ENCODE measurements at places on chromosomes 5 and 9.
A peak's percentile ranks its signal among the peaks of the same experiment; 100 is the strongest.

GRCh38 chr5:160105686-160106360 lies 13.4 kb downstream of the PWWP2A start:
- no peak for DNase-seq

GRCh38 chr5:56686337-56687195 lies 128.8 kb upstream of the MAP3K1 start:
- DNase-seq: no peak

DNA sequence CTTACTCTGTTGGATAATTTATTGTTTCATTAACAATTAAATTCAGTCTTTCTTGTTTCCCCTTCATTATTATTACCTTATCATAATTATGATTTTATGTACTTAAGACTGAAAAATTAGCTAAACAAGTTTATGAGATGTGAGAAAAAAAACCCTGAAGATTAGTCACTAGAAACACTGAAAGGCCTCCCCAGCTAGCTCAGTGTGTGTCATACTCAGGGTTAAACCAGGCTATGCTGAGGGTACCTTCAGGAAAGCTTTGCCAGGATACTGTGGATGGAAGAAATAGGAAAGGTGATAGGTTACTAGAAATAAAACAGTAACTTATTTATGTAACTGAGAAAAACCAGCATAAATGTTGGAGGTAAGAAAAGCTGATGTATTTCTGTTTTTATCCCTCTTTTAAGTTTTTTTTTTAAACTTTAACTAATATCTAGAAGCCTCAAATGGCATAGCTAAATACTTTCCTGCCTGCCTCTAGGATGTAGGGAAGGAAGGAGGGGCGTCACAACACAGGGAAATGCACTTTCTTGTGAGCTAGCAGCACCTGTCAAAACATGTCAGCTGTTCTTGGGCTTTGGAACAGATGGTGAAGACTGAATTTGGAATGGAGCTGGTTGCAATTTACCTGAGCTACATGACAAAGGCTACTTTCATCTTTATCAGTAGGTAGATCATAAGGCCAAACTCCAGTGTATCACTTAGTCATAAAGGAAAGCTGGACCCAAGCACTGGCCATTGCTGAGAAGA lies 24.2 kb downstream of the NMRK1 start:
- DNase-seq: no peak

GRCh38 chr9:129639034-129639630 lies 2.8 kb downstream of the ASB6 start:
- no peak for DNase-seq

DNA sequence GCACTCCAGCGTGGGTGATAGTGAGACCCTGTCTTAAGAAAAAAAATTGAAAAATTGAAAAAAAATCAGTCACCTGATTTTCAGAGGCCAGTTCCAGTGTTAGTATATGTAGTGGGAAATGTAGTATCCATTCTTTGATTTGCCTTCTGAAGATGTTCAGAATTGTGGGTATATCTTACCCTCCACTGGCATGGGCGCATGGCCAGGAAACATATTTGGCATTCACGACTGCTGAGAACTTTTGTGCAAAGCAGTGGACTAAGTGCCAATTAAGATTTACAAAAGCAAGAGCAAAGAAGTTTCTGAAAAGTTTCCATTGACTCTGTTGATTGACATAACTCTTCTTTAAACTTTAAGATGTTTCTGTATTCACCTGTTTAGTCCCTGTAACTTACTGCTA lies 2.4 kb downstream of the CAVIN4 start:
- no peak for DNase-seq

DNA sequence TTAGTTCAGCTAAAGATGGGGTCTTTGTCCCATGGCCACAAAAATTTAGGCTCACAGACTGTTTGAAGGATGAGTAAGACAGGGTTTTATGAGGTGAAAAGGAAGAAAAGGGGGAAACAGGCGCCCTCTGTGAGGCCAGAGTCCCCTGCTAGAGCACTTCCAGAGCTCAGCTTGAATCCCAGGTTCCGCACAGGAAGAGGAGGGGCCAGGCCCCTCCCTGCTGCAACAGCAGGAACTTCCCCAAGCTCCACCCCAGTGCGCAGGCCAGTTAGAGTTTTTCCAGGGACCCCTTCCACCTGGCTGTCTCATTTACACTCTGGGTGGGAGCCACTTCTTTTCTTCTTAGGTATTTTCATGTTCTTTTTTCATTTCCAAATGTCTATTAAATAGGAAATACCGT lies 480.8 kb downstream of the PSAT1 start:
- no peak for DNase-seq

GRCh38 chr9:127035423-127035822 lies 87.0 kb downstream of the ANGPTL2 start:
- DNase-seq: no peak

DNA sequence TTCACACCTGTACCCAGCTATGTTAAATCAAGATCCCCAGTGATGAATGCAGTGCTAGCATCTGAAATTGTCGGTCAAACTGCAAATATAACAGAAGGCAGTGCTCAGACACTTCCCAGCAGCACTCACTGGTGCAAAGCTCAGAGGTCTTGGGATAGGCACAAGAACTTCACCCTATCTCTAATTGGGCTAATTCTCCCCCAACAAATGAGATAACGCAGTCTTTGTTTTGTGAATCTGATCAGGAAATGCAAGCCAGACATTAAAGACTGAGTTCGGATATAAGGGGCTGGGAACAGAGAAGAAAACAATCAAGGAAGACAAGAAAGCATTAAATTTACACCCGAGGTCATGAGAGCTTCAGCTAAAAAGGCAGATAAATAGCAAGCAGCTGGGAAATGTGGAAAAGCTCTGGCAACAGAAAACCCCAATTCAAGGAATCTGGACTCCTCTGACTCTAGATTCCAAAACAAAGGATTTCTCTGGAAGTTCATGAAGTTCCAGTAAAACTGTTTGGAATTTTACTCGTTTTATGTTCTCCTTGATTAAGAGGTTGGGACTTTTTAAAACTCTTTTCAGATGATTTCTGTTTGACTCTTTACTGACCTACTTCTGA lies 65.1 kb downstream of the GNA14 start:
- DNase-seq: no peak

DNA sequence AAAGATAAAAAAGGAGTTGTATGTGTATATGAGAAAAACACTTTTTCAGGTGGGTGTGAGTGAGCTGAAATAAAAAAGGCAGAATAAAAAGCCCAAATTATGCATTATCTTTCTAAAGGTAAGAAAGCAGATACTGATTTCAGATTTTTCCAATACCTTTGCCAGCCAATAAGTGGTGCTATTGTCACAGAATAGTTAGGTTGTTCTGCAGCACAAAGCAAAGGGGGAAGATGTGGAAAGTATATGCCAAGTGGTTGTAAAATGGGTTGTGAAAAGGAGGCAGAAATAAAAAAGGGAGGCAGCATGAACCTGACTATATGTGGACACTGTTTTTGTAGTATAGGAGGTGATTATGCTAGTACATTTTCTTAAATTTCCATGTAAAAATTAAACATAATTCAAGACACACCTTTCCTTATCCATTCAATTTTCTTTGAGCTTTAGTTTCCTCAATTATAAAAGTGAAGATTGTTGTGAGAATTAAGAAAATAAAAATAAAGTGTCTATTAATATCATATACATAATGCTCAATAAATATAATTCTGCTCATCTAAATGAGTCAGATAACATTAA lies 106.7 kb downstream of the SMIM15 start:
- peak; percentile 18 for DNase-seq

DNA sequence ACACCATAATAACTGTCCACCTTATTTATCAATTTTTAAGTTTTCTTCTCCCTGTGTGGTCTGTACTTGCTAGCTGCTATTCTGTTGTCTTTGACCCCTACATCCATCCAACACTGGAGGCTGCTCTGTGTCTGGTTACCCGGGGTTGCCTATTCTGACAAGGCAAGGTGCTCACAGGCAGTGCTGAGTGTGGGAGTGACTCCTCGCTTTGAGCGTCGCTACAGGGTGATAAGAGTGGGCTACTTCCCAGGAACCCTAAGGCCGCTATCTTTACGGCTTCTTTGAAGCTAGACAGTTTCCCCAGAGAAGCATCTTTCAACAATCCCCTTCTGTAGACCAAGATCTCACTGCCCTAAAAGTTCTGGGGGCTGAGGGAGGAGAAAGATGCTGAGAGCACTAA lies 35.3 kb downstream of the NSUN2 start:
- DNase-seq: no peak

GRCh38 chr9:36492865-36493264 lies 79.8 kb upstream of the MELK start:
- DNase-seq: no peak

GRCh38 chr9:7346144-7346543 lies 453.4 kb downstream of the DMAC1 start:
- DNase-seq: no peak

DNA sequence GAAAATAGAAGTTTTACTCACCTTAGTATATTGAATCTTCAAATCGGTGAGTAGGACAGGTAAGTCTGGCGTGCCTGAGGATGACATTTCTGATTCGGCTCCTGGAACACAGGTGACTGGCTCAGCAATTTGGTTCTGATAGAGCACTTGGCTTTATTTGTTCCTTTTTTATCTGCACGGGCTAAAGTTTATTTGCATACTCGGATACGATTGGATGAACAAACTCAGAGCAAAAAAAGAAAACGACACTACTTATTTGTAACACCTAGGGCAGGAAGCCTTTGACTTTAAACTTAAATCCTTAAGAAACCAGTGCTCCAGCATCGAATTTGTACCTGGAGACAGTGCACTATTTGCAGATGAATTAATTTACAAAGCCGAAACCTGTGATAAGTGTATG lies at the start of gene ALDH1A1:
Gene ALDH1A1, minus strand, starts transcription at position 140 of the 400 bp plus-strand sequence. Its CDS starts 53 bp downstream, at position 87.
- peak; percentile 36 for DNase-seq

- no peak for DNase-seq
Observed at GRCh38 chr9:124377551-124378406, 37.5 kb downstream of the PSMB7 start.

GRCh38 chr5:139363937-139364336 lies 19.2 kb downstream of the SLC23A1 start:
- DNase-seq: no peak

GRCh38 chr9:96167011-96167410 lies 135.0 kb downstream of the HSD17B3 start:
- no peak for DNase-seq

DNA sequence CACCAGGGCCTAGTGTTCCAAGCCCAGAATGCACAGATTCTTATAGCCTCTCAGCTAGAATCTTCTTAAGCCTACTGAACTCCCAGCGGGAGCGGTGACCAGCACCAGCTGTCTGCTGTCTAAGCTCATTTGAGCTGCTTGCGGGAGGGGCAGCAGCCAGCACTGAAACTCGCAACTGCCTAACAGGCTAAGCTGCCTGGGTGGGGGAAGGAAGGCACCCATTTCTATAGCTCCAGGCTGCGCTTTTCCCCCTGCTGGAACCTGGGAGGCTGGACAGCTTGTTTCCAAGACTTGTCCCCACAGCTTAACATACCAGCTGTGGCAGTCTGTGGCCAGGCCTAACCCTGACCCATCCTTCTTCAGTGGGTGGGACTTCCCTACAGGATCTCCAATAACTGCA lies 512.9 kb downstream of the EFNA5 start:
- DNase-seq: no peak

DNA sequence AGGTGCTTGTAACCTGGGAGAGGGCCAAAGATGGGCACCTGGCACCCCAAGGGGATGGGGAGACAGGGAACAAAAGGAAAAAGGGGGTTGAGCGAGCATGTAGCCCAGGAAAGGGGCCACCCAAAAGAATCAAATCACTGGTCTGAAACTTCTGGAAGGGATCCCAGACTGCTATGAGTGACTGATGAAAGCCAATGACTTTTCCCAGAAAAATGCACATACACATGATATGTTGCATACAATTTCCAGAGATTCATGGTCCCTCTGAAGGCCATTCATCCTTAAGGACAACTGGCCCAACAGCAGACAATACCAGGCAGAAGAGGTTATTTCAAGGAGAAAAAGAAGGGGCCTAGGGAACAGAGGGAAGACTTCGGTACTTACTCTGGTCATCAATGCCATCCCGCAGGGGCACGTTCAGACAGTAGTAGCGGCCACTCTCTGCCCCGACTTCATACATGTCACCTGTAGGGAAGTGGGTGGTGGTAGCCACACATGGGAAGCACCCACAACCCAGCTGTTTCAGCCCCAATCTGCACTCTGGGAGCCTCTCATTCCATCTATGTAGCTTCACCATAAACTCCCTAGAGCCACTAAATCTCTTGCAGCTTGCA lies 8.4 kb downstream of the HDAC3 start:
- DNase-seq: no peak

DNA sequence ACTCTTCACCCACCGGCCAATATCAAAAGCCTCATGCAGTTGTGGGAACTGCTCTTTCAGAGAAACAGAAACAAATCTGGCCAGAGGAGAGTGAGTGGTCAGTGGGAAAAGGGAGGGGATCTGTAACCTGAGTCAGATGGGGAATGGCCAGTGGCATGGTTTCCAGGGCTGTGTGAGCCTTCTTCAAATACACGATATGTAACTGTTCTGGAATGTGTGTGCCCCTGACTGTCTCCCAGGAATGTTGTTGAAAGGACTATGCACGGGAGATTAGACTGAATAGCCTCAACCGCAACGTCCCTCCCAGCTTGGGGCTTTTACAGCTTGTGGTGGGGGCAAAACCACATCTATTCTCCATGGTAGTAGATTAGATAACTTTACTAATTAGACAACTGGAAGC lies 60.8 kb downstream of the SH3TC2 start:
- no peak for DNase-seq

DNA sequence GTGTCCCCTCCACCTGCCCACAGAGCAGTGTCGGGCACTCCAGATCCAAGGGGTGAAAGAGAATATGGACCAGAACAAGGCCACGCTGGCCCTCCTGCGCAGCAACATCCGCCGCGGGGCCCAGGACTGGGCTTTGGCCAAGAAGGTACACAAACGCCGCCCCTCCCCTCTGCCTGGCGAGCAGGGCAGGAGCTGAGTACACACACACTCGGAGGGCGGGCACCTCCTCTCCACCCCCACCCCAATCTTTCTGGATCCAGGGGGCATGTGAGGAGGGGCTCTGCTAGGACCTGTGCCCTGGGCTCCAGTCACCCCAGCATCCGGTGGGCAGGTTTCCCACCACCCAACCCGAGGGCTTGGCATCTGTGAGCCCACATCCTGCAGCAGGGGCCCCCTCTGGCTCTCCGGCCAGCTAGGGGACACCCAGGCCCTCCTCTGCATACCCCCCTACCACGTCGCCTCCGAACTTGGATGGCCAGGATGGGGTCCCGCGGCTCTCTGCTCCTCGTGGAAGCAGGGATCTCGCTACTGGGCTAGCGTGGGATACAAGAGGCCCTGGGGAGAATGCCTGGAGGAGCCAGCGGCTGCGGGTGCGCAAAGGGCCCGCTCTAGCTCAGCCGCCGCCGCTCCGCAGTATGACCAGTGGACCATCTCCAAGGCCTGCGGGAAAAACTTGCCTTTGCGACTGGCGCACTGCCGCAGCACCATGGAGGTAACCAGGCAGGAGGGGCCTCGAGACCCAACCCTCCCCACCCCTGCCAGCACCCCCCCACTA lies 3.1 kb downstream of the CCDC183 start:
- DNase-seq: no peak

DNA sequence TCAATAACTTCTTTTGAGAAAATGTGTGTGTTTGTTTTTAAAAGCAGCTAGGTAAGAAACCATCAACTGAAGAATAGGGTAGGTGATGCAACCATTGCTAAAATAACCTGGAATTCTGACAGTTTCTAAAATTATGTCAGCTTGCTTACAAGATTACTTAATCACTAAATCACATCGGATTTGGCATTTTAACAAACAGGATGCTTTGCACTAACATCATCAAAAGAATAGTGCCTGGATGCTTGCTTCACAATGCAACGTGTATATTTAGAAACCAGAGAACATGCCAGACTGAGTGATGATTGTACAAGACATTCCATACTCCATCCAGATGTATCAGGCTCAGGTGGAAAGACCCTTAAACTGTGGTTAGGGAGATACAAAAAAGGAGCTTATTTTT lies 43.9 kb downstream of the PAM start:
- DNase-seq: no peak
